T-helper 9 cell (primary cell): ENCODE measurements at places on chromosomes 4 and X.
A peak's percentile ranks its signal among the peaks of the same experiment; 100 is the strongest.

GRCh38 chrX:10414862-10415261, 205.5 kb downstream of the MID1 start:
- no peak for DNase-seq

- no peak for DNase-seq
Observed at GRCh38 chrX:38312436-38312835, 14.9 kb downstream of the RPGR start.

GRCh38 chr4:55296096-55296495, 49.9 kb upstream of the SRD5A3 start:
- DNase-seq, result no peak

- DNase-seq, result no peak
Observed at GRCh38 chrX:71606536-71607216, 11.6 kb downstream of the CXCR3 start.

GRCh38 chr4:84582302-84582987, 482 bp upstream of the CDS1 start:
- DNase-seq, result peak; percentile 95

- DNase-seq, result no peak
Observed at GRCh38 chrX:136041254-136041812, 56.1 kb downstream of the SLC9A6 start.

GRCh38 chrX:118714521-118714920, 12.9 kb upstream of the IL13RA1 start:
- DNase-seq, result no peak

DNA sequence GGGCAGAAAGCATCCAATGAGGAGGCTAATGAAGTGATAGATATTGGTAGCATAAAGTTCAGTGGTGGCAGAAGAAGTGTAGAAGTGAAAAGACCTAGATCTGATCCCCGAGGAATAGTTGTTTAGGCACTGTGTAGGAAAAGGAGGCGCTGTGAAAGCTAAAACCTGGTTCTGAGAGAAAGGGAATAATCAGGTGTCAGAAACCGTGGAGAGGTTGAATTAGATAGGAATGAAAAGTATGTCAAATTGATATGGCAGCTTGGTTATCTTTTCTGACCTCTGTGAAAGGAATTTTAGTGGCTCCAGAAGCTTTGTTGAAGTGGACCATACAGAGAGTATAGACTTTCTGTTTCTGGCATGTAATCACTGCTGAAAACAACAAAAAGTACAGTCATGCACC, 30.8 kb upstream of the CCDC160 start:
- DNase-seq, result no peak

DNA sequence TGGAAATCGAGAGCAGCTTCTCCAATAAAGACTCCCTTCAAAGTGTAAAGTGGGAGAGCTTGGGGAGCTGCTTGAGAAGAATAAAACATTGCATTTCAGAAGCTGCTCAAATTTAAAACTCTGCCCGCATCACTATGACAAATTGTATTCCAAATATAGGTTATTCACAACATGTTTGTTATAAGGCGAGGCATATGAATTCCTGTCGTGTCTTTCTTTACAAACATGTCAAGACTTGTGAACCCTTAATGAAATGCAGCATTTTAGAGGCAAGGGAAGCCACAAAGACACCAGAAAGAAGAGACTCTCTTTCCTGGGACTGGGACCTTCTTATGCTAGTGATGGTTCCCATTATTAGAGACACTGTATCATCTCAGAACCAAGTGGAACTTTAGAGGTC, 311.2 kb downstream of the DHX15 start:
- DNase-seq, result no peak
